Spinal cord (tissue), 10 donors: ENCODE measurements at places on chromosomes 1 and 21.

GRCh38 chr1:241413386-241413785, 56.4 kb upstream of the RGS7 start:
- no peak overlapping the region for H3K27ac ChIP-seq
- no peaks in the 10 kb centered on the region for H3K36me3 ChIP-seq
- H3K4me1 ChIP-seq = no peaks in the 10 kb centered on the region

DNA sequence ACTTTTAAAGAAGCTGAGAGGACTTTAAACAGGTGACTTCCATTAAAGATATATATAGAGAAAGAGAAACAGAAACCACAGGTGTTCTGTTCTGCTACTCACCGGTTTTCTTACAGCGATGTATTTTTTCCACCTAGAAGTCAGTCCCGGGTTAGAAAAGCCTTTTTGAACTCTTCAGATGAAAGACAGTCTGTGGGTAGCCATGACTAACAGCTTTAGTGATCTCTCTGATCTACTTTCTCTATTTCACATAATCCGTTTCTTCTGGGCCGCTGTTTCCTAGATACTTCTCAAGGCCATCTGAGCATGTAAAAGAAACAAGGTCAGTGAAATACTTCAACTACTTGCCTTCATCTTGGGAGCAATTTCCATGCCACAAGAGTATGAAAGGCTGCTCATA, 25.1 kb downstream of the WDR64 start:
- H3K27me3 ChIP-seq = no peaks in the 10 kb centered on the region
- DNase-seq = no peak
- no peak overlapping the region for H3K27ac ChIP-seq
- H3K36me3 ChIP-seq = no peaks in the 10 kb centered on the region

- no peak overlapping the region for H3K4me3 ChIP-seq
- no peak overlapping the region for H3K27ac ChIP-seq
- H3K36me3 ChIP-seq = no peaks in the 10 kb centered on the region
These were observed 108.2 kb downstream of the LYPLAL1 start for GRCh38 chr1:219281831-219282230.

DNA sequence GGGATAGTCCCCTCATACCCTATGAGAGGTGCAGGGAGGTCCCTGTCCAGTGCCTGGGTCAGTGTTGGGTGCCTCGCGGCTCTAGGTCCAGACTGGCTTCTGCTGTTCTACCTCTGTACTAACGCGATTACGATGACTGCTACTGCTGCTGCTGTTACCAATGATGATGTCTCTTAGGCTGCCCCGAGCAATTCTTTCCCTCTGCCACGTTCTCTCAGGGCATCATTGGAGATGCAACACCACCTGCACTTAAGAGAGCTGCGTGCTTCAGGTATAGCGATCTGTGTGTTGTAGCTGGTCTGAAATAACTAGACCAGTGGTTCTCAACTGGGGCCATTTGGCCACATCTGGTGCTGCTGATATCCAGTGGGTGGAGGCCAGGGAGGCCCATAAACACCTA, 36.9 kb downstream of the KAZN start:
- H3K27me3 ChIP-seq = no peaks in the 10 kb centered on the region
- no peak overlapping the region for H3K4me3 ChIP-seq
- no peak overlapping the region for H3K27ac ChIP-seq
- no peak for DNase-seq
- H3K36me3 ChIP-seq = peaks cover 3% of the 10 kb centered on the region
- peaks cover 7% of the 10 kb centered on the region for H3K4me1 ChIP-seq

GRCh38 chr1:34978921-34979320, 6.2 kb downstream of the TMEM35B start:
- H3K4me3 ChIP-seq = no peak overlapping the region
- no peak for DNase-seq
- no peaks in the 10 kb centered on the region for H3K27me3 ChIP-seq
- peaks cover 8% of the 10 kb centered on the region for H3K36me3 ChIP-seq
- H3K27ac ChIP-seq = no peak overlapping the region
